Stimulated activated CD8-positive, alpha-beta memory T cell treated with anti-CD3 and anti-CD28 coated beads, Interleukin-7, amount 100 ng/mL, for 1 hour (primary cell): ENCODE measurements at places on chromosomes 3 and 15.

- no peak for DNase-seq
Observed at GRCh38 chr3:131744765-131745164, 242.0 kb upstream of the MRPL3 start.

- no peak for DNase-seq
Observed at GRCh38 chr15:84685304-84685703, 27.3 kb upstream of the NMB start.

DNA sequence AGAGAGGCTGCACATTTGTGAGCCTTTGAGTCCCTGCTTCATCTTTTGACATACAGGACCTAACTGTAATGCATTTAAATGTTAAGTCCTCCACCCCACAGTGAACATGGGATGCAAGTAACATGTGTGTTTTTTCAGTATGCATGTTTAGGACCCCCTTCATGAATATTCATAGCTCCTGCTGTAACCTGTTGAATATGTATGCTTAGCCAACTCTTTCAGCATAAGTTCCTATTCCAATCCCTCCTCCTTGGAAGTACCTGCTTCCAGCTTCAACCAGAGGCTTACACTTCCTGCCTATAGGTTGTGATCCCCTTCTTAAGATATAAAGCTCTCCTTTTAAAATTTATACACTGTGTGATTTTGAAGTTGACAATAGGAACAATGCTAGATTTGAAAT, 36.9 kb upstream of the GNB4 start:
- DNase-seq: no peak

DNA sequence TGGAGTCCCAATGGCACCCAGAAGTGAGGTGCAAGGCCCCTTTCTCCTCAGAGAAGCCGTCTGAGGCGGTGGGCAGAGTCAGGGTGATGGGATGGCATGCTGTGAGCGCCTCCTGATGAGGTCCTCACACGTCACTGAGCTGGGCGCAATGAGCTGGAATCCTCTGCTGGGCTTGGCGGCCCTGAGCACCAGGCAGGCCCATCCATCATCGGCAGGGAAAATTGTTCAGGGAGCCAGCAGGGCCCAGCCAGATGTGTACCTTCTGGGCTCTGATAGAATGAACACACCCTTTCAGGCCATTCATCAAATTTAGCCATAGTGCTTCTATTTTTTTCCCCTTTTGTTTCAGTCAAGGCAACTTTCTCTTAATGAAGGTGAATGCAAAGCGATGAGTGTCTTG, 43.7 kb downstream of the FAM3D start:
- DNase-seq: no peak

- no peak for DNase-seq
Observed at GRCh38 chr3:158845765-158846350, 44.0 kb downstream of the MFSD1 start.

GRCh38 chr15:77567202-77567601, 65.5 kb downstream of the LINGO1 start:
- DNase-seq: no peak

- DNase-seq: no peak
Observed at GRCh38 chr3:148759430-148759829, 61.7 kb downstream of the AGTR1 start.
